DND-41 (cell line): ENCODE measurements at places on chromosomes 1 and 21.

DNA sequence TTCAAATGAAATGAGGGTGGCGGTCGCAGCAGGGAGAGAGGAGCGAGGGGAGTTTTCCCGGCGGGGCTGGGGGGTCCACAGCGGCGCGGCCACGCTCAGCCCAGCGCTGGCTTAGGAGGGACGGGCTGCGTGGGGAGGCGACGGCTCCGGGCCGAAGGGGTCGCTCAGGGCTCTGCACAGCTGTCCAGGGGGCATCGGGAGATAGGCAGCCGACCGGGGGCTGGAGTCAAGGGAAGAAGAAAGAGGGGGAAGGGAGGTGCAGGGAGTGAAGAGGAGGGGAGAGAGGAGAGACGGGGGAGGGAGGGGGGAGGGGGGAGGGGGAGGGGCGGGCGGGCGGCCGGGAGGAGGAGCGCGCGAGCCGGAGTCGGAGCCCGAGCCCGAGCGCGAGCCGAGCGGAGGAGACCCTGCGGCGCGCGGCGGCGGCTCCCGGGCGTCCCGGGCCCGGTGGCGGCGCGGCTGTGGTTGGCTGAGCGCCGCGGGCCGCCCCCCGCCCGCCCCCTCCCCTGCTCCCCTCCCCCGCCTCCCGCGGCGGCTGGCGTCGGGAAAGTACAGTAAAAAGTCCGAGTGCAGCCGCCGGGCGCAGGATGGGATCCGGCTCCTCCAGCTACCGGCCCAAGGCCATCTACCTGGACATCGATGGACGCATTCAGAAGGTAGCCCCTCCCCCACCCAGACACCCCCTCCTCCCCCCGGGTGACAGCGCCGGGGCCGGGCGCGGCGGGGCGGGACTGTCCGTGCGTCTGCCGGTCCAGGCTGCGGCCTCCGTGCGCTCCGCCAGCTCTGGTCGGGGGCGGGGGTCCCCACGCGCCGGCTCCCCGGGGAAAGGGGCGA is at the start of gene PDE9A:
Gene PDE9A, plus strand, starts transcription at position 391 of the 831 bp plus-strand sequence. Its CDS starts 194 bp downstream, at position 585.
- DNase-seq: peak; percentile 59

DNA sequence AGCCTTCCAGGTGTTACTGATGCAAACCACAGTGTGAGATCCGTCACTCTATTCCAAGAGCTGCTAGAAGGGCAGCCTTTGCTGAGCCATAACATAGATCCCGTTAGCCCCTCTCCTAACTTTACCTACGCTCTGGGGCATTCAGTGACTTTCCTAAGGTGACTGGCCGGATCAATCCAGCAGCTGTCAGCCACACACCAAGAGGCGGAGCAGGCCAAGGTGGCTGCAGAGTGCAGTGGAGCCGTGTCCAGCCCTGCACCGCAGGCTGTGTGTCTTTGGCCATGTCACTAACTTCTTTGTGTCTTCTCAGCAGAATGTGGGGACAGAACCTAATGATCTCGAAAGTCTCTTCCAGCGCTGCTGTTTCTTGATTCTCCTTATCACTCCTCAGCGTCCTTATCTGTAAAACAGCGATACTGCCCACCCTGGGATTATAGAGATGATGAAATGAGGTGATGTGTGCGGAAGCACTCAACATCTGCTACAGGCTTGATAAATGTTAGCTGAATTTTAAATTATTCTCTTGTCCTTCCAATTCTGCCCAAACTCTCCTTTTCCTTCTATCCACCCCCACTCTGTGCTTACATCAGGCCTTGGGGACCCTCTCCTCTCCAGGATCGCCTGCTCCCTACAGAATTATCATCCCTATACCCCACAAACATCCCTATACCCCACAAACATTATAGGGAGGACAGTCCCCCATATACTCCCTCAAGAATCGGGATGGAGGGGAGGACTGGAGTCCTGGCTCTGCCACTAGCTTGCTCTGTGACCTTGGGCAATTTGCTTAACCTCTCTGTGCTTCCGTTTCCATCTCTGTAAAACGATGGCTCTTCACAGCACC is 25.8 kb upstream of the LRRN2 start:
- no peak for DNase-seq

GRCh38 chr1:89687254-89687653 is 54.3 kb downstream of the LRRC8C start:
- no peak for DNase-seq

GRCh38 chr1:219476116-219476515 is 136.8 kb downstream of the ZC3H11B start:
- no peak for DNase-seq

GRCh38 chr1:109509176-109510134 is at the start of gene AMIGO1:
TSS of gene AMIGO1 (minus strand) at chr1:109509727. CDS start at chr1:109508912, 815 bp downstream.
- peak; percentile 46 for DNase-seq

- DNase-seq: no peak
Observed at GRCh38 chr1:36947384-36947783, 86.9 kb downstream of the GRIK3 start.

DNA sequence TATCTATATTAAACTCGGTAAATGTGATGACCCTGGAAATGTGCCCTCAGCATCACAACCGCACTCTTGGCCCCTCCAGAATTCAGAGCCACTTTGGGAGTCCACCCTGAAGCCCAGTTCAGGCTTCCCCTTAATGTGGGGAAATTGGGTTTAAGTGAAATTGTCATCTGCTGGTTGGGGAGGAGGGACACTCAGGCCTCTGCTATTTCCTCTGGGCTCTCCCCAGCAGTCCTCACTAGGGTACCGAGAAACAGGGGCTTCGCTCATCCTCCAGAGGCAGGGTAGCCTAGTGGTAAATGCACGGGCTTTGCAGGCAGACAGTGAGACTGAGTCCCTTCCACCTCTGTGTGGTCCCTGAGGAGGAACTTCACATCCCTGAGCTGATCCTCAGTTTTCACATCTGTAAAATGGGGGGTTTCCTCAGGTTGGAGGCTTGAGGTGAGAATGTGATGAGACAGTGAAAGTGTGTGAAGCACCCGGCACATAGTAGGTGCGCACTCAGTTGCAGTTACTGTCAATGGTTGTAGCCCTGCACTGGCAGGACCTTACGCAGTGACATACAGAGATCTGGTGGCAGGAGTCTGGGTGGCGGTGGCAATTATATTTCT is 14.6 kb upstream of the WNT4 start:
- DNase-seq: no peak

GRCh38 chr1:77095236-77095635 is 124.0 kb downstream of the PIGK start:
- DNase-seq: no peak

DNA sequence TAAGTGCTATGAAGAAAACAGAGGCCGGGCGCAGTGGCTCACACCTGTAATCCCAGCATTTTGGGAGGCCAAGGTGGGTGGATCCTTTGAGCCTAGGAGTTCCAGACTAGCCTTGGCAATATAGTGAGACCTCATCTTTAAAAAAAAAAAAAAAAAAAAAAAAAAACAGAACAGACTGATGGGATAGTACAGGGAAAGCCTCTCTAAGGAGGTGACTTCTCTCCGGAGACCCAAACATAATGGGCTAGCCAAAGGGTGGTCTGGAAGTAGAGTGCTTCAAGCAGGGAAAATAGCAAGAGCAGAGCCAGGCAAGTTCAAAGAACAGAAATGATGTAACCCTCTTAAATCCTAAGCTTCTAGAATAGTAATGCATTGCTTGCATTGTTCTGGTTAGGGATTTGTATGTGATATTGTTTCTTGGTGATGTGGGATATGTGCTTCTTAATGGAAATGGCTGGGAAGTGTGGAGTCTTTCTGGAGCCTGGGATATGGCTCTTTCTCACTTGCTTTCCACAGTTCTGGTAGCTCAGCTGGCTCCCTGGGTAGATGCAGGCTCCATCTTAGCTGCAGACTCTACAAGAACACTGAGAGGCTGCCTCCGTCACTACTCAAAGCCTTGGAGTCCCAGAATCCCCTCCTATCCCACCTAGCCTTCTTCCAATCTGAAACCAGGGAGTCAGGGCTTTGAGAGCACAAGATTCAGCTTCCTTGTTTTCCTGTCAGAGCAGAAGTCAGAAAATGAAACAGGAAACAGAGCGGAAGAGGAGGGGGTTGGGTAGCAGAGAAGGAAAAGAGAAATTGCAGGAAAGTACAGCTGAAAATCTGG is 1.9 kb upstream of the PIGV start:
- DNase-seq: peak; percentile 64

DNA sequence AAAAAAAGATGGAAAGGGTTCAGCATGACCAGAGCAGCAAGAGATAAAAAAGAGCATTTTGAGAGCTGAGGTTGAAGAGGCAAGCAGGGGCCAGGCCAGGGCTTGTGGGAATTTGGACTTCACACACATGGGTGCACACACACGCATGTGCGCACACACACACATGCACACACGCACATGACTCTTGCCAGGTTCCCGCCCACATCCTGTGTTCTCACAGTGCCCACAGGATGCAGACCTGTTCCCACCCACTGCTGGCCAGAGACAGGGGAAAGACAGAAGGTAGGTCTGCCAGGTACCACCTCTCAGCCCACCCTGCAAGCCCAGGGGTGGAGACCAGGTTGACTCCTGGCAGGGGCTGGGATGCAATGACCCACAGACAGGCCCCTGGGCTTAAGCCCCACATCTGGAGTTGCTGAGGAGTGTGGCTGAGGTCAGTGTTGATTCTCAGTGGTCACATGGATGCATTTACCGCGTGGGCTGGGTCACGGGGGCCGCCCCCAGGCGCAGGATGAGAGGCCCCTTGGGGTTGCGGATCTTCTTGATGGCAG is 4.4 kb downstream of the COL16A1 start:
- DNase-seq: peak; percentile 32

GRCh38 chr1:234724516-234725176 is 114.7 kb upstream of the IRF2BP2 start:
- no peak for DNase-seq

DNA sequence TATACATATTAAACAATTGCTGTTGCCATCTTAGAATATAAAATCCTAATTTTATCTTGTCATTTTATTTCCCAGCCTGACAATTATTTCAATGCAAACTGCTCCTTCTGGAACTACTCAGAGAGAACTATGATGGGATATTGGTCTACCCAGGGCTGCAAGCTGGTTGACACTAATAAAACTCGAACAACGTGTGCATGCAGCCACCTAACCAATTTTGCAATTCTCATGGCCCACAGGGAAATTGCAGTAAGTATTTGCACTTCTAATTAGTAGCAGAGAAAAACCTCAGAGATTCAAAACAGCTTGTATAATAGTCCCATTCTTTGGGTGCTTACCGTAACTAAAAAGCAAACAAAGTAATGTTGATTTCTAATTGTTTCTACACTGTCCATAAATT is 167.2 kb downstream of the ADGRL2 start:
- DNase-seq: no peak

- DNase-seq: no peak
Observed at GRCh38 chr1:194731025-194731424, 1544.6 kb upstream of the B3GALT2 start.

DNA sequence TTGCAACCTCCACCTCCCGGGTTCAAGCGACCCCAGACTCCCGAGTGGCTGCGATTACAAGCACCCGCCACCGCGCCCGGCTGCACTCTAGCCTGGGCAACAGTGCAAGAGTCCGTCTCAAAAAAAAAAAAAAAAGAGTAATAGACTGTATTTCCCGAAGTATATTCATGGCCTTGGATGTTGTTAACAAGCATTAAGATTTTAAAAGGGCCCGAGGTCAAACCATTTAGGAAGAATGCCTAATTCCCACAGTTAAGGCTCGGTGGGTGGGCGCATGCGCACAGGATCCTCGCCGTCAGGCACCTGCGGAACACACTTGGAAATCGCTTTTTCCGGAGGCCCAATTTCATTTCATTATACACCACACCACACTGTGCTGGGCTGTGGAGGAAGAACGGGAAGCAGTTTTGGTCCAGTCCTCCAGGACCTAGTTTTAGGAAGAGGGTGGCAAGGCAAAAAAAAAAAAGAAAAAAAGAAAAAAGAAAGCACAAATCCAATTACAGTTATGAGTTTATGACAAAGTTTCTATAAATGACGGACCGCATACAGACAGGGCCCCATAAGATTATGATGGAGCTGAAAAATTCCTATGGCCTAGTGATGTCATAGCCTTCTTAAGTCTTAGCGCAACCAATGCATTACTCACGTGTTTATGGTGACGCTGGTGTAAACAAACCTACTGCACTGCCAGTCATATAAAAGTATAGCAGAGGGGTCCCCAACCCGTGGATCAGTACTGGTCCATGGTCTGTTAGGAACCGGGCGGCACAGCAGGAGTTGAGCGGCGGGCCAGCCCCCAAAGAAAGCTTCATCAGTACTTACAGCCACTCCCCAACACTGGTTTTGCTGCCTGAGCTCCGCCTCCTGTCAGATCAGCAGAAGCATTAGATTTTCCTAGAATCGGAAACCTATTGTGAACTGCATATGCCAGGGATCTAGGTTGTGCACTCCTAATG is 38.2 kb downstream of the H3-3A start:
- no peak for DNase-seq

DNA sequence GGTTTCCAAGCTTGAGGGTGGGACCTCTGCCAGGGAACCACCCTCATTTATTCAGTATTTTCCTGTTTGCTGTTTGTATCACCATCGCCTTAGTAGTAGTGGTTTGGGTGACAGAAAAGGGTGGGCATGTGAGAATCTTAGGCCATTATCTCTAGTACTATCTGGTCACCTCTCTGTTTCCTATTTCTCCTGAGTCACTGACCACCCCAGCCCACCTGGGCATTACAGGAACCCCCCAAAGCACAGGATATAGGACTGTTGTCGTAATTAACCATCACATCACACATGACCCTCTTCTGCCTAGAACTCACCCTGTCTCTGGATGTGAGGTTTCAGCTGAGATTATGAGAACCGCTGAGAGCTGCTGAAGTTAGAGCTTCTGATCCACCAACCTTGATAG is 60.4 kb downstream of the IL23R start:
- no peak for DNase-seq
